ENCODE measurements at places on chromosomes 11 and 22.

DNA sequence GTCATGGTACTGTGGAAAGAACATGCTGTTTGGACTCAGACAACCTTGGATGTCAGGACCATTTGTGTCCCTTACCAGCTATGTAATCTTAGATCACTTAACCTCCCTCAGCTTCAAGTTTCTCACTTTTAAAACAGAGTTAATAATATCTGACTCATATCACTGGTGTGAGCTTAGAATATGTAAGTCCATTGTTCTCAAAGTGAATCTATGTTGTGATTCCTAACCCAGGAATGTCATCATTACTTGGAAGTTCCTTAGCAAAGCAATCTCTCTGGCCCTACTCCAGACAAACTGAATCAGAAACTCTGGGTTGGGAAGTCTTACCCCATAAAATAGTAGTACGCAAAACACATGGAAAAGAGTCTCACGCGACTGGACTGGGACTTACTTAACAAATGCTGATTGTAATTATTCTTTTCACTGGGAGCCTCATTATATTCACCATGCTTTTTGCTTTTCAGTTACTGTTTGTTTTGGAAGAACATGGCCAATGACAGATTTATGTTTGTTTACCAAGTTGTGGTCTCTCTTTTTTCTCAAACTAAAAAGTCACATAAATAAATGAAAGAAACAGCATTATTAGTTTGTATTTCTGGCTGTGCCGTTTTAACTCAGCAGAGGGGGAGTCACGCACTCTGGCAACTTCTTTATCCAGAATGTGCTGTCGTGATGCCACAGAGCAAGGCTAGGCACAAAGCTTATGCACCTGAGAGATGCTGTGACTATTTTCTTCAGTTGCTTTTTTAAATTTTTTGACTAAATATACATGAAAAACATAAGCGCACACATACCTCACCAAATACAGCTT lies 217.7 kb upstream of the CTSC start:
- DNase-seq: peak; percentile 12

GRCh38 chr22:41951898-41952474 lies at the start of gene SMIM45:
Gene SMIM45, plus strand, starts transcription at chr22:41952150.
- DNase-seq: no peak

GRCh38 chr11:106101819-106102218 lies 24.4 kb downstream of the AASDHPPT start:
- DNase-seq: no peak

DNA sequence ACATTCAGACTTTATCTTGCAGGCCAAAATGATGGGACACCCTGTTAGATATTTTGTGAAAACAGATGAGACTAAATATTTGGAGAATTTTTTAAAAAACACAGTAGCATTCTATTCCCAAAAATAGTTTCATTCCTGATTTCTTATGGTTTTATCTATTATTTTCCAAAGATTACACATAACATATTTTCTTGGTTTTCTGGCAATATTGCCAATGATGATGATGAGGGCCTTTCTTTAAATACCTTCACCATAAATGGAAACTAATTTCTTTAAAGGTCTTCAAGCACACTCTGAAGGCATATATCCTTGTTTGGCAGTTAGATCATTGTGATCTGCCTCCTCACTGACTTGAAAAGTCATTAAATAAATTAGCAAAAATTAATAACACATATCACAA lies 522.3 kb upstream of the LUZP2 start:
- no peak for DNase-seq

GRCh38 chr11:113614097-113614496 lies 92.0 kb downstream of the TMPRSS5 start:
- no peak for DNase-seq

DNA sequence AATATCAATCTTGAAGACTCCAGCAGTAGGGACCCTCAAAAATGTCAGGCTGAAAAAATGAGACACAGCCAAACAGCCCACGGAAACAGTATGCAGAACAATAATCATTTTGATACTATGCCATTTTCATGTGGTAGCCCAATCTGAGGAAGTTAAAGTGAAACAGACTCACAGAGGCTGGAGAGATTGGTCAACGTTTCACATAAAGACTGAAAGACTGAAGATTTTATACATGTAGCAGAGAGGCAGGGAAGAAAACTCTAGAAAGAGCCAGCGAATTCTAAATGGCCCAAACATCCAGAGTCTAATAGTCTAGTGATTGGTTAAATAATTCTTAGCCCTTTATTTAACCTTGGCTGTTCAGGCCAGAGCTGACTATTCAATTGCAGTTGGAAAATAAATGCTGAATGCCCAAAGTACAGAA lies 49.4 kb downstream of the MAML2 start:
- no peak for DNase-seq

DNA sequence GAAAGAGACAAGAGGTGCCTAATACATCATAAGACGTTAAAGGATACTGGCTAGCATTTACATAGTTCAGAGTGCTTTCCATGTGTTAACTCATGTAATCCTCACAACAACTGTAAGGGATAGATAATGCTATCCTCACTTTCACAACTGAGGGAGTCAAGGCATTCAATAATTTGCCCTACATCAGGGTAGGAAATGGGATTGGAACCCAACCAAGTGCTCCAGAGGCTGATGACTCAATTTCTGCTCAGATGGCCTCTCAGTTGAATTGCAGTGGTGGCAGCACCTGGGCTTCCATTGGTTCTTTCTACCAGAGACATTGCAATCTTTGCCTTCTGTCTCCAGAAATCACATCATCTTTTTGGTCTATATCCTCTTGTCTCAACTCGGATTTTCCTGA lies 232.9 kb downstream of the ETS1 start:
- DNase-seq: no peak

DNA sequence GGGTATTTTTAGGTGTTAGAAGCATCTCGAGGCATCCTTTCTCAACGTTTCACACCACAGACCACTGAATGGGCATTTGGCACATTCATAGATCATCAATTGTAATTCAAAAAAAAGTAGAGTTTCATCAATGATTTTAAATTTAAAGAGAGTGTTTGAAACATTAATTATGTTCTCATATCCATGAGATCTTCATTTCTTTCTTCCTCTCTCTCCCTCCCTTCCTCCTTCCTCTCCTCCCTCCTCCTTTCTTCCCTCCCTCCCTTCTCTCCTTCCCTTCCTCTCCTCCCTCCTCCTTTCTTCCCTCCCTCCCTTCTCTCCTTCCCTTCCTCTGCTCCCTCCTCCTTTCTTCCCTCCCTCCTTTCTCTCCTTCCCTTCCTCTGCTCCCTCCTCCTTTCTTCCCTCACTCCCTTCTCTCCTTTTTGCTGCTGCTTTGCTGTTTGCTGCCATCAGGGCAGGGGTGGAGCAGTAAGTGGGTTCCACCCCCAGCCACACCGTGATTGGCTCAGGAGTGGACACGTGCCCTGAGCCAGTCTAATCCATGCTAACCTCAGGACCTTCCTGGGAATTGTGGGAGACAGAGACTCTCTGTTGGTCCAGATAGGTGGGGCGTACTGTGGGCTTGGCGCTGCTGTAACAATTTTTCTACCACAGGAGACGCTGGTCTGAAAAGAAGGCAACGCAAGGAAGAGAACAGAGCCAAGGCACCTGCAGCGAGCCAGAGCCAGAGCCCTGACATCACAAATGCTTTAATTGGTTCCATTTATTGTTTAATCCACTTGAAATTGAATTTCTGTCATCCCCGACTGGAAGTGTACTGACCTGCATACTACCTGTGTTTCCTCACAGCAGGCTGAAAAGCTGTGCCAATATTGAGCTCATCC lies 33.7 kb upstream of the APOBEC3A start:
- DNase-seq: no peak
